Endothelial cell (in vitro differentiated cells): ENCODE measurements at places on chromosomes 12 and 14.

DNA sequence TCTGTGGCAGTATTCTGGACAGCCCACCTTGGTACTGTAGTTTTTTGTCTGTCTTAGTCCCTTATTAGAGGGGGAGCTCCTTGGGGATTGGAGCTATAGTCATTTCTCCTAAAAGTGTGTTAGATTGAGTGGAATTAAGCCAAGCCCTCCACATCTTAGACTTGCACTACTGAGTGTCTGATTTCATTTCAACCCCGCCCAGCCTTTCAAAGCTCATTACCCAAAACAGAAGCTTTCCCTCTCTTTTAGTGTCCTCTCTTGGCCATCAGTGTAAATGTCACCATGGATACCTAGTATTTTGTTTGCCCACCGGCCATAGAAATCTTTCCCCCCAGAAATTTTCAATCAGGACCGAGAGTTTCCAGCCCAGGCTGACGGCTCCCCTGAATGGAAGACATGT lies 74.5 kb downstream of the LRRC74A start:
- DNase-seq = no peak
- H3K4me3 ChIP-seq = no peak overlapping the region
- no peak overlapping the region for H3K27ac ChIP-seq
- H3K27me3 ChIP-seq = peaks cover 5% of the 10 kb centered on the region
- H3K36me3 ChIP-seq = peaks cover 6% of the 10 kb centered on the region
- no peaks in the 10 kb centered on the region for H3K4me1 ChIP-seq

DNA sequence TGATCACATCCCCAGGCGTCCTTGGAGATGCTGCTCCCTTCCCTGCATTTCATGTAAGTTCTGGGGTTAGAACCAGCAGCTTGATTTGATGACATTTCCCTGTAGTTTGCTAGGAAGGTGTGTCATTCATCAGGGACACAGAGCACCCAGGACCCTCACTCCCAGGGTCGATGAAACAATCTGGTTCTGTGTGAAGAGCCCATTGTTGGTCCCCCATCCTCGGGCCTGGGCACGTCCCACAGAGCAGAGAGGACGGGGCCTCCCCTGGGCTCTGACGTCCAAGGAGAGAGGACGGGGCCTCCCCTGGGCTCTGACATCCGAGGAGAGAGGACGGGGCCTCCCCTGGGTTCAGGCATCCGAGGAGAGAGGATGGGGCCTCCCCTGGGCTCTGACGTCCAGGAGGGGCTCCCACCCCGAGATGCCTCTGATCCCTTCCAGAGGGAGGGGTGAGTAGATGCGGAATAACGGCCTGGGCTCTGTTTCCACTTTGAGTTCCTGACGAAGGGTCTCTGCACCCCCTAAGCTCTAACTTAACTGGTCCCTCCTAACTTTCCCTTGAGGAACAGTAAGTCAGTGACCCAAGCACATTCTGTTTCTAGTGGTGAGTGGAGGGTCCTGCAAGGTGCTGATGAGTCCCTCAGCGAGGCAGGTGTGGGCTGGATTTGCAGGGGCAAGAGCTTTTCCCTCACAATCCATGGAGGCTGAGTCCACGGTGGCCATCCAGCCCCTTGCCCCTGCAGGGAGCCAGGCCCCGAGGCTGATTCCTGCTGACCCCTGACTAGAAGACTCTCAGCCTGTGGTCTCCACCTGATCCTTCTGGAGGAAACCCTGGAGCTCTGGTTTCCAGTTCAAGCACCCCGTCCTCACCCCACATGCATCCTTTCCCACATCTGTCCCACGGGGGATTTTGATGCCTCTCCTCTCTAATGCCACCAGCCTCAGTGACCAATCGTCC lies 35.5 kb upstream of the SFSWAP start:
- peaks cover 7% of the 10 kb centered on the region for H3K27me3 ChIP-seq
- no peaks in the 10 kb centered on the region for H3K4me1 ChIP-seq
- H3K27ac ChIP-seq = no peak overlapping the region
- H3K4me3 ChIP-seq = no peak overlapping the region

- no peak for DNase-seq
- H3K4me1 ChIP-seq = no peaks in the 10 kb centered on the region
- no peak overlapping the region for H3K27ac ChIP-seq
- peaks cover 28% of the 10 kb centered on the region for H3K36me3 ChIP-seq
- H3K27me3 ChIP-seq = peaks cover 6% of the 10 kb centered on the region
These were observed 13.0 kb downstream of the MVK start for GRCh38 chr12:109586385-109587296.

DNA sequence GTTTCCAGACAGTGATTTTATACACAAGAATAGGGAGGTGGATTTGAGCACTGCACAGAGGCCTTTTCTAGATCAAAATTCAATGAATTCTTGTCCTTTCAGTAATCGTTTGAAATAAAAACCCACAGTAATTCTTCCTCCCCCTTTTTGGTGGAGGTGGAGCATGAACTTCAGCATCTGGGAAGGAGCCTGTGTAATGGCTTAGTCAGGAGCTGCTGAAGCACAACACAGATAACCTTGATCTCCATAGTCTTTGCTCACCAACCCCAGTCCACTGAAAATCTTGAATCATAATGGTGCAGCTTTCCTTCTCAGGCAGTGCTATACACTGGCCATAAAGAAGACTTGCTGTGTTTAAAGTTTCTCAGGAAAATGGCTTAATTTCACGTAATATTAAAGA lies 6.4 kb upstream of the TBPL2 start:
- no peak for DNase-seq
- no peaks in the 10 kb centered on the region for H3K4me1 ChIP-seq
- no peaks in the 10 kb centered on the region for H3K27me3 ChIP-seq
- H3K27ac ChIP-seq = no peak overlapping the region
- H3K4me3 ChIP-seq = no peak overlapping the region
- H3K36me3 ChIP-seq = no peaks in the 10 kb centered on the region
